ENCODE measurements at places on chromosomes 1 and 21.

DNA sequence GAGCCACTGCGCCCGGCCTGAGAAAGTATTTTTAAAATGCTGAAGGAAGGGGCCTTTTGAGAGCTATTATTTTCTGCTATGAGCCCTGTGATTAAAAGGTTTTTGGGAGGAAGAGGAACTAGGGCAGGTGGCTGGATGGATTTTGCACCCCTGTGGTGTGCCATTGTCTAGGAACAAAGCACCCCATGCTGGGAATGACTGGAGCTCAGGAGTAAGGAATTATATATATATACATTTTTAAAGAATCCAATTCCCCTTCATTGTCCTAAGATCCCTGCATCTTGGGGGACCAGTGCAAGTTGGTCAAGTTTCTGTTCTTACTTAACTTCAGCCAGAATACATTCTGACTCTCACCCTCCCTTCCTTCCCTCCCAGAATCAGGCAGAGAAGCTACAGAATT, 91.6 kb downstream of the ZNF648 start:
- DNase-seq = no peak

- no peak for DNase-seq
Measured at GRCh38 chr1:110637475-110637874, 31.3 kb upstream of the KCNA2 start.

- no peak for DNase-seq
Measured at GRCh38 chr1:68633141-68633919, 136.4 kb upstream of the DEPDC1 start.

- no peak for DNase-seq
Measured at GRCh38 chr1:232457595-232457994, 172.3 kb downstream of the SIPA1L2 start.

DNA sequence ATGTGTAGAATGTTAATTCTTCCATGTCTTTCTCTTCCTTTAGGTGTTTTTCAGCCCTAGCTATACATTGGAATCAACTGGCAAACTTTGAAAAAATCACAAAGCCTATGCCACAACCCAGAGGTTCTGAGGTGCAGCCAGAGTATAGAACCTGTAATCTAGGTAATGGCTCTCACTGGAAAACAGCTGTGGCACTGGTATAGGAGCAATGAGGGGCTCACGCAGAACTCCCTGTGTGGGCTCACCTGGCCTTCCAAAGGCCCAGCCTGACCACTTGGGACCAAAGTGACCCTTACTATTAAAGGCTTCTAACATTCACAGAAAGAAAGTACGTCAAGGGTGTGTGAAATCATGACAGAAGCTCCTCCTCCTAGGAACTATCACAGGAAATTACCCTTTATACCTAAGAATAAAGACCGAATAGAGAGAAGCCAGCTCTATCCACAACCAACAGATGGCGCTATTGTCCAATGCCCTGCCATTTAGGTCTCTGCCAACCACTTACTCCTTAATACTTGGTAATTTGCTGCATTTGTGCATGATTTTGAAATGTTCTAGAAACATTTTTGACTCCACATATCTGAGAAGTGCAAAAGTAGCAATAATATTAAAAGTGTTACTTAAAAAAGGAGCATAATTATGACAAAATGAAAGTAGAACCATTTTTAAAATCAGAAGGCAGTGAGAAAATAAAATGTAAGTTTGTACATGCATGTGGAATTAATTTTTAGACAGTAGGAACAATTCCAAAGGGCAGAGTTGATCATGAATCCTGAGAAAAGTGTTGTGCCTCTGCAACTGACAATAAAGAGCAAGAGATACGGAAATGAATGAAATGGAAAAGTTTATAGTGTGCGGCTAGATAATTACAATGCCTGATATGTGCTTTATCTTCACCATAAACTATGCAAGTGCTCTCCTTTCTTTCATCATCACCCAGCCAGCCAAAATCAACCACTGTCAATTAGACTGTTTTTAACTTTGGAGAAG, 93.1 kb upstream of the HAO2 start:
- peak; percentile 52 for DNase-seq

DNA sequence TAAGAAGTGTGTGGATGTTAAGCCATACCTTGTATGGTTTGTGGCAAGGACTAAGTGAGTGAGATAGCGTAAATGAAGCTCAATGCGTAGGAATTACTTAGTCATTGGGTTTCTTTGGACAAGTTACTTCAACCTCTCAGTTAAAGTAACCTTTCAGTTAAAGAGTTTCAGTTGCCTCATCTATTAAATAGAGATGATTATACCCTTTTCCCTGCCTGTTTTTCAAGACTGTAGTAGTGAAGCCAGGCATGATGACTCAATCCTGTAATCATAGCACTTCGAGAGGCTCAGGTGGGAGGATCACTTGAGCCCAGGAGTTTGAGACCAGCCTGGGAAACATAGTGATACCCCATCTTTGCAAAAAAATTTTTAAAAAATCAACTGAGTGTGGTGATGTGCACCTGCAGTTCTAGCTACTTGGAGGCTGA, 6.3 kb downstream of the ZMPSTE24 start:
- DNase-seq = no peak

DNA sequence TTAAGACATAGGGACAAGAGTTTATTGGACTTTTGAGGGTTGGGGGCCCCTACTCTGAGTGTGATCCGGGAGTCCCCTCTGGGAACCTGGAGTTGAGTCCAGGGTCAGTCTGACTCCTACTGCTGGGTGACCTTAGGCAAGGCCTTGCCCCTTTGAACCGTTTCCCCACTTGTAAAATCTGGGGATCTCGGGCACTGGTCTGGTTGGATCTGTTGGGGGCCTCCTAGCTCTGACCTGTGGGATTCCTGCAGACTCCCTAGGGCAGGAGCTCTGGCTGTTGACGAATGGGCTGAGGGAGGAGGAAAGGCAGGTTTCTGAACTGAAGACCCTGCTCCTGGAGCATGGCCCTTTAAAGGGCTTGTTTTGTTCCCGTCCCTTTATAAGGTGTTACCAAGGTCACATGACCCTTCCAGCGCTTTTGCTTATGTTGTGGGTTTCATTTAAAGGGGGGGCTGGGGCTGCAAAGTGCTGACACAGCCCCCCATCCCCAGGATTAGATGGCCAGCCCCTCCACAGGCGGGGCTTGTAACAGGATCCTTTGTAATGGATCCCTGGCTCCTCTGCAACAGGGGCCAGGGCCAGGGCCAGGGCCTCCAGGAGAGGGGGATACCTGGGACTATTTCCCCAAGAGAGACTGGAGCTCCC, 50.7 kb downstream of the YARS1 start:
- DNase-seq = no peak

DNA sequence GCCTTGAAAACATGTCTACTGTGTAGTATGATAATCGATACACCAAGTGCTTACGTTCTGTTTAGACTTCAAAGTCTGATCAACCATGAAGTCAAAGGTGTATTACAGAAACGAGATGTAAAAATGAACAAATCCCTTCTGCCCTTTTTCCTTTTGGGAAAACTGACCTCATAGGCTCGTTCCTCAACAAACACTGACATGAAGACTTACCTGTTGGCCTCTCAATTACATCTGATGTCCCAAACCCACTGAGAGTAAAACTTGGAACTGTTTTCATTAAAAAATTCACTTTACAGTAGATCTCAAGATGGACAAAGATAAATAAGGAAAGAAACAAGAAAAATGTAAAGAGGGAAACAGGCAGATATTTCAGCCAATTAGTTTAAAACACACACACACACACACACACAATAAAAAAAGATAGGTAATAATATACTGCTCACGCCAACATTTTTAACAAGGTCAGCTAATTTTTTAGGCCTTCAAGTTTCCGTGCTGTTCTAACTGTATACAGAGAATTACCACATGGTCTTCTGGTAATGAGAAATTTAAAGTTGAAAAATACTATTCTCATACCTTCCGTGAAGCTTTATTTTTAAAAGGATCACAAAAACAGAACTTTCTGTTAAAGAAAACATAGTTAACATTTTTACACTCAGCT, 2.1 kb downstream of the HMGN1 start:
- no peak for DNase-seq

GRCh38 chr1:119952496-119952895, 56.2 kb upstream of the ADAM30 start:
- no peak for DNase-seq

GRCh38 chr1:216723274-216723780, at the start of gene ESRRG:
ESRRG (minus strand) TSS chr1:216723429; CDS start chr1:216723299, 130 bp downstream.
- no peak for DNase-seq

GRCh38 chr1:215106067-215106466, 23.5 kb downstream of the KCNK2 start:
- no peak for DNase-seq

Data from fibroblast of skin of left quadriceps (primary cell).